ENCODE measurements at places on chromosomes 13 and 19. TPM values are rescaled to one million over a fixed set of nuclear protein-coding genes. Genes with fewer than 3 reads are reported as not detected.

SELENOV gene
- not detected for total RNA-seq

DACT3 gene
- total RNA-seq, result 7.3 TPM

FARSA gene
- 49.1 TPM for total RNA-seq

TMEM190 gene
- total RNA-seq, result not detected

OR7A5 gene
- total RNA-seq, result not detected

All from skeletal muscle tissue (tissue), 5 donors.